ENCODE measurements at places on chromosomes 2 and 18.

- DNase-seq, result no peak
These were observed 348.4 kb upstream of the KLHL29 start for GRCh38 chr2:23036629-23037028.

DNA sequence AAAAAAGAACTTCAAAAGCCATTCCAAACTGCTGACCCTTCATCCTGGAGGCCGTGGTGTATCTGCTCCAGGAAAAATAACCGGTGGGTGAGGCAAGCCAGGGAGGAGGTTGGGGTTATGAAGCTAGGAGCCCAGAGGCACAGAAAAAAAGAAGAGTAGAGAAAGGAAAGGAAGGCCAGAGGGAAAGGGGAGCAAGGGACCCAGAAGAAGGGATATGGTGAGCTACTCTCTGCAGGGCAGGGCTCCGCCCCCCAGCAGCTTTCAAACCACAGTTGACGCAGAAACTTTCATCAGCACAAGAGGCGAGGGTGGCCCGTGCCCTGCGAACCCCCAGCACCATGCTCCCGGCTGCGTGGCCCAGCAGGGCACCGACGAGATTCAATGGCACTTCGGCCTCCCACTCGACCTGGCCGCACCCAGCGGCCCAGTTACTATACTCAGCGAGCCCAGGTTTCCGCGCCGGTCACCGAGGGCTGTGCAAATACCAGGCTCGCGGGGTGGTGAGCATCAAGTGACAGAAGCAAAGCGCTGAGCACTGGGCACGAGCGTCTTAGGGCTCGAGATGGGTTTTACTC, 665 bp downstream of the MCM6 start:
- peak; percentile 60 for DNase-seq

DNA sequence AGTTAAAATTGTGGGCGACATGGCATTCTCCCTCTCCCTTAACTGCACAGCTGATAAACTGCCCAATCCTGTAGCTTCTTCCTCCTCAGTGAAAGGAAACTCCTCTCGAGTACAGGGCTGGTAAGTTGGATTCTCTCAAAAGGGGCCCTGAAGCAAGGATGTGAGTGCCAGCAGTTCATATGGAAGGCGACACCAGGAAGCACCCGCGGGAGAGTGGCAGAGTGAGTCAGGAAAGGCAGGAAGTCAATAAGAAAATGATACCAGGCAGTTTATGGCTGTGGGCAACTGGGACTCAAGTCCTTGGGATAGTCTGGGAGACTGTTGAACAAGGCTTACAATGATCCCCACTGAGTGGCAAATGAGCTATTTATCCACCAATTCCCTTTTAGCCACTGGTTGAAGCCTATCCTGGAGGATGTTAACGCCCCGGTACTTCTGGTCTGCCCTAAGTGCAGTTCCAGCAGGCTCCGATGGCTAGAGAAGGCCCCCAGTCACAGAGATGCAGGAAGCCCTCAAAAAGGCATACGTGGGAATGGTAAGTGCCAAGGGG, 34.8 kb downstream of the ABHD3 start:
- DNase-seq, result no peak

- no peak for DNase-seq
These were observed 109.7 kb downstream of the CD8B2 start for GRCh38 chr2:106596844-106597243.

GRCh38 chr18:76850112-76850511, 27.8 kb downstream of the ZNF236 start:
- DNase-seq, result no peak

GRCh38 chr2:210899131-210899530, 342.7 kb downstream of the CPS1 start:
- DNase-seq, result no peak

DNA sequence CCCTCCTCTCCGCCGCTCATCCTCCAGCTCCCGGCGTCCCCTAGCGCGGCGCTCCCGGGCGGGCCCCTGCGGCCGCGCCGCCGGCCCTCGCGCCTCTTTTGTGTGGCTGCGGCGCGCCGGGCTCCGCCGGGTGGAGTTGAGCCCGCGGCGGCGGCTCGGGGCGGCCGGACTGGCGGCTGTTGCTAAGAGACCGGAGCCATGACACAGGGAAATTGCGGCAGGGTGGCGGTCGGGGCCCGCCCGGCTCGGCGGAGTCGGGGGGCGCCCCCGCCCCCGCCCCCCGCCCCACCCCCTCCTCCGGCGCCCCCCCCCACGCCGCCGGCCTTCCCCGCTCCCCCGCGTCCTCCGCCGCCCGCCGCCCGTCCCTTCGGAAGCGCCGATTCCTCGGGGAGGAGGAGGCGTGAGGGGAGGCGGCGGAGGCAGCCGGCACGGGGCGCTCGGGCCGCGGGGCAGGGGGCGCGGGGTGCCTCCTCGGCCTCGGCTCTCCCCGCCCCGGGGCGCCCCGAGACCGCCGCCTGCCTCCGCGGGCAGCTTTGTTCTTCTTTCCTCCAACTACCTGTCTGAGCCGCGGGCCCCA, at the start of gene TMEM200C:
Gene TMEM200C, minus strand, starts transcription at position 224 of the 577 bp plus-strand sequence. CDS start 3,459 bp downstream, outside the sequence.
- no peak for DNase-seq

- no peak for DNase-seq
These were observed 2.2 kb upstream of the NXPH2 start for GRCh38 chr2:138782383-138782782.

DNA sequence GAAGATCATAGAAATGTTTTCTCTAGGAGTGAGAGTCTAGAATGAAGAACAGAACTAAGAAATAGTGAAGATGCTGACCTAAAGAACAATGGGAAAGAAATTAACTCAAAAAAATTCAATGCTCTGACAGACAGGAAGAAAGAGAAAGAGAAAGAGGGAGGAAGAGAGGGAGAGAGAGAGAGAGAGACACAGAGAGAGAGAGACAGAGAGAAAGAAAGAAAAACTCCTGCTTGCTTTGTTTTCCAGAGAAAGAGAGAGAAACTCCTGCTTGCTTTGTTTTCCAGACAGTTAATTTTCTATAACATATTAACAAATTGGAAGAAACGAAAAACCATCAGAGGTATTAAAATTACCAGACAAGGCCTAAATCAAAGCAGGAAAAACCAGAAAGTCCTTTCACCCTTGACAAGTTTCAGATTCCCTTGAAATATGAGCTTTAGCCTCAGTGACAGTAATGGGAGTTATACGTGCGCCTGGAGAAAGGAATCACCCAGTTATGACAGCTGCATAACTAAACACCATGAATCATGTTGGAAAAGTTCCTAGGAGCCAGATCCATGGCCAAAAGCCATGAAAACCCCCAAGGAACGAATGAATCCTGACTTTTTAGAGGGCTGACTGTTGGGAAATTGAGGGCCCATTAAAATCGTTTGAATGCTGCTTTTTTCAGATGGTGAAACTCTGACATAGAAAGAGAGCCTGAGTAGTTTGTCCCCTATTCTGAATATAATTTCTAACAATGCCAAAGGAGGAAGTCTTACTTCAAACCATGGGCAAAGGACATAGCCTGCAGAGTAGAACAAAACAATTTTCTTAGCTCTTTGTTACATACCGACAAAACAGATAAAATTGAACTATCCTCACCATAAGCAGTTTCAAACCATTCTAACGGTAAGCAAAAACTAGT, 228.6 kb upstream of the CHST9 start:
- DNase-seq, result peak; percentile 96

DNA sequence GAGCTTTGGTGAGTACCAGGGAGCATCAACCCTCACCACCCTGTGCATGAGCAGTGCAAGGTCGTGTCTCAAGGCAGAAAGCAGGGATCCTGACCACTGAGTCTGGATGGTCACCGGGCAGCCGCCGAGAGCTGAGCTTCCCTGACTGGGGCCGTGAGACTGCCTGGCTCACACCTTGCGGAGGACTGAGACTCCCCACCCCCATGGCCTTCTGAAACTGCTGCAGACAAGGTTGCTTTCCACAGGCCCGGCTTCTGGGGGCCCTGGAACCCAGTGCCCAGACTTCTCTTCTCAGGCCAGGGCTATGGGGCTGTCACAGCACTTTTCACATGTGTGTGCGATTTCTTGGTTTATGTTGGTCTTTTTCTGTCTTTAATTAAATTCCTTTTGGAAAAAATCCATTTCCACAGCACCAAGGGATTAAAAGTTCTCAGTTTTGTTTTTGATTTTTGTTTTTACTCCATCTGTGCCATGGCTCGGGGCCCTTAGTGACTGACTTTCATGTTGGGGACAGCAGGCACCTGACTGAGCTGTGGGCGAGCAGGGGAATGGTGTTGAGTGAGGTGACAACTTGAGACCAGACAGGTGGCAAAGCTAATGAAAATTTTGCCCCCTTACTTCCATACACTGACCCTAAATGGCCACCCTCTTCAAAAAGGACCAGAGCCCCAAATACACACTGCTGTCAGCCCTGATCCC, 297.9 kb downstream of the CYP26B1 start:
- DNase-seq, result no peak

GRCh38 chr18:63970809-63971205, 926 bp downstream of the SERPINB8 start:
- peak; percentile 32 for DNase-seq

DNA sequence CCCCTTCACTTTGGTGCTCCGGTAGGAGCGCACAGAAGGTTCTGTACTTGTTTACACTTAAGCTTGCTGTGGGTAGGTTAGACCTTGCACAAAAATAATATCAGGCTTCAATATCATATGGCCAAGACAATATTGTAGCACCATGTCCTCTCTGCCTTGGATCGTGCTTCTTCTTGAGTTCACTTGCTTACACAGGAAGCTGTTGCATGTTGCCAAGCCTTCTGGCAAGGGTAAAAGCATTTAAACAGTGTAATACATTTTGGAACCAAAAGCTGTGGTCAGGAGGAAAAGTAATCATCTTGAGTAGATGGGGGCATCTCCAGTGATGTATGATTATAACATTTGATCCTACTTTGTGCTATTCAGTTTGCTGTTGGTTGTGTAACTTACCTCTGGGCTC, 197.5 kb downstream of the LTBP1 start:
- DNase-seq, result no peak

GRCh38 chr2:224687156-224687555, 29.0 kb downstream of the CCDC195 start:
- peak; percentile 13 for DNase-seq

GRCh38 chr2:64137996-64138395, 6.2 kb downstream of the PELI1 start:
- DNase-seq, result no peak

DNA sequence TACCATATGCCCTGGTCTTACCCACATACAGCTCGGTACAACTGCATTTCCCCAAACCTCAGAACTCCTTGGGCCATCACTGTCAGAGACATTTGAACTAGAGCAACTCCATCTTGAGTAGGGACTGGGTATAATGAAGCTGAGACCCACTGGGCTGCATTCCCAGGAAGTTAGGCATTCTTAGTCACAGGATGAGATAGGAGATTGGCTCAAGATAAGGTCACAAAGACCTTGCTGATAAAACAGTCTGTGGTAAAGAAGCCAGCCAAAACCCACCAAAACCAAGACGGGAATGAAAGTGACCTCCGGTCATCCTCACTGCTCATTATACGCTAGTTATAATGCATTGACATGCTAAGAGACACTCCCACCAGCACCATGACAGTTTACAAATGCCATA, 131.3 kb downstream of the PIK3C3 start:
- DNase-seq, result no peak

GRCh38 chr2:64889803-64890202, 99.4 kb upstream of the SLC1A4 start:
- DNase-seq, result no peak

GRCh38 chr2:68223419-68223818, 28.9 kb downstream of the PPP3R1 start:
- DNase-seq, result no peak

- no peak for DNase-seq
These were observed 65.0 kb upstream of the NYAP2 start for GRCh38 chr2:225334514-225334913.

DNA sequence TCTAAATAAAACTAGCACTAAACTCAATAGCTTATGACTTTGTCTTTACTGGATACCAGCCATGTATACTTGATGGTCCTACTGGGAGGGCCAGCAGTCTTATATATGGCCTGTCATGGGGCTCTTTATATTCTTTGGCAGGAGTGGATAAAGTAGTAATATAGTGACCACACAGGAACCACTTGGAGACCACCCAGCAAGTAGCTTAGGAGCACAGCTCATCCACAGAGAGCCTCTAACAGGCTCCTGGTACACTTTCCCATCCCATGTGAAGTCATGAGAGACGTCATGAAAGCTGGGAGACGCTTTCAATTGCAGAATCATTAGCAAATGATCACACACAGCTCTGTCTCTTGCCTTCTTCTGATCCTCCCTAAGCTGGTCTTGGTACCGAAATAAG, 360.9 kb upstream of the ACVR2A start:
- DNase-seq, result no peak

GRCh38 chr18:68172842-68173549, 541.9 kb downstream of the TMX3 start:
- DNase-seq, result no peak

- no peak for DNase-seq
These were observed 20.0 kb upstream of the PTPN4 start for GRCh38 chr2:119739580-119740255.

GRCh38 chr2:149561309-149561926, 26.2 kb downstream of the MMADHC start:
- peak; percentile 40 for DNase-seq

DNA sequence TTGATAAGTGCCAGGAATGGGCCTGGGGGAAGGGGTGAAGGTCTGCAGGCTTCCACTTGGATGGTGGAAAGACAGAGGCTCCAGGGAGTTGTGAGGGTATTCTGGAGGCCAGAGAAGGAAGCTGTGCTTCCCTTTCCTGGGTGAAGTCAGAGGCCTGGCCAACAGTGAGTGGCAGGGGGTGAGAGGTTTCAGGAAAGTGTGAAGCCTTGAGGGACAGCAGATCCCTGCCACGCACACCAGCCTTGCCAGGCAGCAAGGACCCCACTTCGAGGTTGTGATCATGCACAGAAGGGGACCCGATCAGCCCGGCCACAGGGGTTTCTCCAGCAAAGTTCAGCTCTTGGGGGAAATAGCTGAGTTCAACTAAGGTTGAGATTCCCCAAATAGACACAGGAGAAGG, 66.5 kb downstream of the SMAD7 start:
- DNase-seq, result no peak

DNA sequence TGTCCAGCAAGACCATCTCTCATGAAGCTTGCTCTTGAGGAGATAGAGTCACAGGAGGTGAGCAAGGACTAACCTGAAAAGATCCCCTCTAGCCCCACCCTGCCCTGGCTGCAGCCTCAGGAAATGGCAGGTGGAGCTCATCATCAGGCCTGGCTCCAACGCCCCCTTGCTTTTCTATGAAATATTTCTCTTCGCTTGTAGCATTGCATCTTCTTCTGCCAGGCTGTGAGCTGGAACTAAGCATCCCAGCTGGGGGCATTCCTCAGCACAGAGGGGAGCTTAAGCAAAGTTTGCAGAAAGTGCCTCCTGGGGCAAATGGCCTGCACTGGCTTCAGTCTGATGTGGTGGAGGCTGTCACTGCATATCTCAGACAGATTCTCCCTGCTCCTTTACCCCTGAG, 90.1 kb upstream of the LGALSL start:
- no peak for DNase-seq

DNA sequence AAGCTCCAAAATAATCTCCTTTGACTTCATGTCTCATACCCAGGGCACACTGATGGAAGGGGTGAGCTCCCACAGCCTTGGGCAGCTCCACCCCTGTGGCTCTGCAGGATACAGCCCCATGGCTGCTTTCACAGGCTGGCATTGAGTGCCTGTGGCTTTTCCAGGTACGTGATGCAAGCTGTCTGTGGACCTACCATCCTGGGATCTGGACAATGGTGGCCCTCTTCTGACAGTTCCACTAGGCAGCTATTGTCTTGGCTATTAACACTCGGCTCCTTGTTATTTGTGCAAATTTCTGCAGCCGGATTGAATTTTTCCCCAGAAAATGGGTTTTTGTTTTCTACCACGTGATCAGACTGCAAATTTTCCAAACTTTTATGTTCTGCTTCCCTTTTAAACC, 634.2 kb downstream of the TSN start:
- DNase-seq, result no peak

Data from fibroblast of upper back skin (primary cell).